ENCODE measurements at places on chromosomes 1 and 21.

GRCh38 chr1:109252893-109253802 lies 3.8 kb downstream of the CELSR2 start:
- no peak for DNase-seq

GRCh38 chr1:11502516-11502915 lies 23.6 kb downstream of the DISP3 start:
- DNase-seq, result no peak

DNA sequence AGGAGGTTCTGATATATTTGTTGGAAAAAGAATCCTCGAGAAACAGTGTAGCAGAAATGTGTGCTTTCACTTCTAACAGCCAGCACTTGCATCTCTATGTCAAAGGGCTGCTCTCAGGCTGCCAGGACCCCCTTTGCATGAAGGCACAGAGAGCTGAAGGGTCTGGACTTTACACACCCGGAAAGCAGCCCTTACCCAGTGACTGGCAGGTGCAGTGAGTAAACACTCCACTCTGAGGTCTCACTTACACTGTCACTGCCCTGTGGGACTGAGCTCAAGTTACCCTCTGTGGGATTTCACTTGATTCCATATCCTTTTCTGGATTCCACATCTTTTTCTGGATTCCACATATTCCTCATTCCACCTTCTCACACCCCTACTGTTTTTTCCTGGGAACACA lies 40.8 kb upstream of the PPP2R5A start:
- no peak for DNase-seq

GRCh38 chr1:202959276-202959620 lies 1.1 kb upstream of the ADIPOR1 start:
- no peak for DNase-seq

GRCh38 chr1:155044812-155045657 lies 6.1 kb upstream of the ADAM15 start:
- DNase-seq, result peak; percentile 48

DNA sequence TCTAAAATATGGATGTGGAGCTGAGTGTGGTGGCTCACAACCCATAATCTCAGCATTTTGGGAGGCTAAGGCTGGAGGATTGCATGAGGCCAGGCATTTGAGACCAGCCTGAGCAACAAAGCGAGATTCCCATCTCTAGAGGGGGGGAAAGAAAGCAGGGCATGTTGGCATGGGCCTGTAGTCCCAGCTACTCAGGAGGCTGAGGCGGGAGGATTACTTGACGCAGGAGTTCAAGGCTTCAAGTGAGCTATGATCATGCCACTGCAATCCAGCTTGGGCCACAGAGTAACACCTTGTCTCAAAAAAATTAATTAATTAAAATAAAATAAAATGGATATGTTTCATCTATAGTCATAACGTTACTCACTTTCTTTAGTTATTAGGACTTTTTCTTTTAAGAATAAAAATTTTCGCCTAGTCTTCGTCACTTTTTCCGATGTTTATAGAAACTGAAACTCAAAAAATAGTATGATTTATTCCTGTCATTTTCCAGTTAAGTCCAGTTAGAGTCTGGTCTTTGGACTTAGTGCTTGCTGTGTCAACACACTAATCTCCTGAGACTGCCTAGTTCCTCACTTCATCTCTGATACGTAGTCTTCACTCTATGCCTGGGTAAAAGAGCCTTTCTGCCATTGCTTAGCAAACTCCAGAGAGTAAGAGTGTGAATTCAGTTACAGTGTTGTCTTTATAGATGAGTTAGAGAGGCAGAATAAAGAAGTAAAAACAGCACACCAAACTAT lies 28.0 kb downstream of the IARS2 start:
- DNase-seq, result no peak

GRCh38 chr1:147924813-147925212 lies 3.4 kb upstream of the GPR89B start:
- no peak for DNase-seq

- no peak for DNase-seq
Measured at GRCh38 chr1:203756036-203756435, 8.9 kb upstream of the LAX1 start.

- DNase-seq, result no peak
Measured at GRCh38 chr21:26138615-26139257, 31.8 kb downstream of the APP start.

- DNase-seq, result no peak
Measured at GRCh38 chr1:114669562-114670082, at the start of gene DENND2C. TSS of gene DENND2C (minus strand) at chr1:114670049. CDS start at chr1:114625984, 44,065 bp downstream.

DNA sequence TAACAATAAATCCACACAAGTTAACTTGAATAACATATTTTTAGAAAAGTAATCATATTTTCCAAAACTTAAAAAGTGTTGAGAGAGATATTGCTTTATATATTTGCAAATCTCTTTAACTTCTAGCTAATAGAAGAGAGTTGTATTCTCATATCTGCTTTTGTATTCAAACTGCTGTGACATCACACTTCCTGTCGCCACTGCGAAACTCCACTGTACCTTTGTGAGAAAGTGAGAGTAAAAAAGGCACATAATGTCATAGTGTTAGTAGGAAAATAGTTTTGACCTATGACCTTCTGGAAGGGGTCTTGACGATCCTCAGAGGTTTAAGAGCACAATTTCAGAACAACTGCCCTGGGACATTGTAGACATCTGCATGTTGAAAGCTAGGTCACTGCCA lies 21.6 kb downstream of the AK5 start:
- no peak for DNase-seq

DNA sequence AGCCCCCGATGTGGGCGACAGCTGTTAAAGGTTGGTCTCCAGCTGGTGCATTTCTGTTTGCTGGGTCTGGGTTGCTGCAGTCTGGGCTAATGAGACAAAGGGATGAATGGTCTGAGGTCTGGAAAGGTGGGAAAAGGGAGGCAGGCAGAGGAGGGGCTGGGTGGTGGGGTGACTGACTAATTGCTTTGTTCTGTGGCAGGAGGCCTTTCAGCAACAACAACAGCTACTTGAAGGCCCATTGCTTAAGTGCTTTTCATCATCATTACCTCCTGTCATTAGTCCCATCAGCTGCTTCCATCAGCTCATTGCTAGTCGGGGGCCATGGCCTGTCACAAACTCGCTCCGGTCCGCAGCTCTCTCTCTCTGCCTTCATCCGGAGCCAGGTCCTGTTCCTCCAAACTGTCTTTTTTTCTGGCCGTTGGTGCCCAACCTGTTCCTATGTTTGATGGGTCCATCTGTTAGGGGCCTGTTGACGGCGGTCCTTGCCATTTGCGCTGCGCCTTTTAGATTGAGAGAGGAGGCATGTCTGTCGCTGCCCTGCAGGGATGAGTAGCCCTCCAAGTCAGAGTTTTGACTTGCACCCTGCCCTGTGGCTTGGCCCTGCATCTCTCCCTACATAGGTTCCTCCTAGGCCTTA lies 105.6 kb upstream of the PLXNA2 start:
- no peak for DNase-seq

GRCh38 chr1:33727310-33727709 lies 136.6 kb upstream of the HMGB4 start:
- no peak for DNase-seq

GRCh38 chr1:56200442-56200841 lies 378.9 kb downstream of the PLPP3 start:
- no peak for DNase-seq

GRCh38 chr1:93969371-93969770 lies 60.1 kb upstream of the GCLM start:
- no peak for DNase-seq

DNA sequence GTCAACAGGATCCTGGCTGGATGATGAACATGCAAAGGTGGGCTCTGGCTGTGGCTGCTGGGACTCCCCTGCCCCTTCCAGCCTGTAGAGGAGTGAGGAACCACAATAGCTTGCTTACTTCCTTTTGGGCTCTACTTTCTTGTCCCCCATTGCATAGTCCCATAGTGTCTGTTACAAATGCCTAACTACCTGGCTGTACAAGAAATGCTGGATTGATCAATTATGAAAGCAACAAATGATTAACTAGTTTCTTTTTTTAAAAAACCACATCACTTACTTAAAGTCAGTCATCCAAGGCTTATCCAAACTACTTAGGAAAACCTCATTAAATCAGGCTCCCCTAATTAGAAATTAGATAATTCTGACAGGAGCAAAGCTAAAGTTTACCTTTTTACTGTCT lies 514.1 kb upstream of the PKN2 start:
- DNase-seq, result no peak

- DNase-seq, result peak; percentile 43
Measured at GRCh38 chr1:16727190-16728111, 12.9 kb upstream of the RNU1-4 start.

DNA sequence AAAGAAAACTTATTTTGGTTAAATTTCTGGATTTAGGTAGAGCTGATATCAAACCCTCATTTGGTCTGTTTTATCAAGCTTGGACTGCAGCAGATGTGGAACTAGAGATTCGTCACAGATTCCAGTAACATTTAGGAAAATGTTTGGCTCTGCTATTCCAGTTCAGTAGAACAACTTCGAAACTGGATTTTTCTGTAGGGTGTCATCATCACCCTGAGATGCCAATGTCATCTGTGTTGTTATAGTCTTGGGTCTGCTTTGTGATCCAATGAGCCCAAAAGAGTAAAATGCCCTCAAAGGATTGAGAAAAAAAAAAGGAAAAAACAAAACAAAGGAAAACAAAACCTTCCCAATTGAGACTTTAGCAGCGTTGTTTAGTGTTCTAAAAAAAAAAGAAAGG lies 55.4 kb downstream of the LAMC2 start:
- no peak for DNase-seq

GRCh38 chr1:150609732-150610131 lies 19.7 kb downstream of the ENSA start:
- no peak for DNase-seq

DNA sequence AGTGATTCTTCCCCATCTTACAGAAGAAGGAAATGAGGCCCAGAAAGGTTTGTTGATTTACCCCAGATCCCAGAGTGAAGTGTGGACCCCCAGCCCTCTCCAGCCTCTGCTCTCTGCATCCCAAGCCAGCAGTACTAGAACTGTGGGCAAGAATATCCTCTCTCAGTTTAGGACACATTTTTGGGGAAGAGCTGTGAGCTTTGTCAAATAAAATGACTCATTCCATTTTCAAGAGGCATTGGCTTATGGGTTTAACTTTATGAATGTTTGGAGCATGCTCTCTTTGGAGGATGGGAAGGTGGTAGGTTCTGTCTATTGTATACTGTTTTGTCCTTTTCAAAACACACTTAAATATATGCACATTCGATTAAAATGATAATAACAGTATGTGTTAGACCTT lies 70.6 kb upstream of the CNTN2 start:
- DNase-seq, result no peak

DNA sequence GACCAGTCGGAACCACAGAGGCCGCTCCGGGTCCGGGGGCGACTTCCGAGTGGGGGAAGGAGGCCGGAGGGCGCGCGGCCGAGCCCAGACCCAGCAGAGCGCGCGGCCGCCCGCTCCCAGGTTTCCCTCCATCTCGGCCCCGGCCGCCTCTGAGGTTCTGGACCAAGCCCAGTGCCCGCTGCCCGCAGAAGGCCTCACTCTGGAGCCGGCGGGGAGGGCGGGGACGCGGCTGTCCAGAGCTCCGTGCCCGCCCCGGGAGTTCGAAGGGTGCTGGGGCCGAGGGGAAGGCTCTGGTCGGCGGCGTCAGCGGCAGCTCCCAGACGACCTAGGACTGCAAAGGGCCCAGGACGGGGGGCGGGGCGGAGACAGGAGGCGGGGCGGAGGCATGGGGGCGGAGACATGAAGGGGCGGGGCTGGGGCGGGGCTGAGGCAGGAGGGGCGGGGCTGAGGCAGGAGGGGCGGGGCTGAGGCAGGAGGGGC lies 48.0 kb upstream of the SLC19A1 start:
- DNase-seq, result peak; percentile 69

DNA sequence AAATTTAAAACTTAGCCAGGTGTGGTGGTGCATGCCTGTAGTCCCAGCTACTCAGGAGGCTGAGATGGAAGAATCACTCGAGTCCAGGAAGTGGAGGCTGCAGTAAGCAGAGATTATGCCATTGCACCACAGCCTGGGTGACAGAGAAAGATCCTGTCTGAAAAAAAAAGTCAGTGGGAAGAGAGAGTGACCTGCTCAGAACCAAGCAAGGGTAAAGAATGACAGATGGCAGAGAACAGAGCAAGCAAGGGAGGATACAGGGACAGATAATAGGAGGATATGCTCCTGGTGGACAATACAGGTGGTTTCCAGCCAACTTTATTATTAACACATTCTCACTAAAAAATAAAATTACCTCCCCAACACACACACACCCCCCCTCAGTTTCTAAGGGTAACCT lies 4.6 kb upstream of the TMEM51 start:
- no peak for DNase-seq

- no peak for DNase-seq
Measured at GRCh38 chr1:207067665-207068064, 14.6 kb downstream of the PFKFB2 start.

- no peak for DNase-seq
Measured at GRCh38 chr1:201399352-201400126, 415 bp upstream of the LAD1 start.

GRCh38 chr1:17335821-17336710 lies 28.1 kb downstream of the PADI4 start:
- DNase-seq, result peak; percentile 52

GRCh38 chr1:76012341-76013205 lies 62.0 kb upstream of the ST6GALNAC3 start:
- no peak for DNase-seq

GRCh38 chr1:176691251-176692228 lies 228.6 kb downstream of the PAPPA2 start:
- DNase-seq, result no peak

DNA sequence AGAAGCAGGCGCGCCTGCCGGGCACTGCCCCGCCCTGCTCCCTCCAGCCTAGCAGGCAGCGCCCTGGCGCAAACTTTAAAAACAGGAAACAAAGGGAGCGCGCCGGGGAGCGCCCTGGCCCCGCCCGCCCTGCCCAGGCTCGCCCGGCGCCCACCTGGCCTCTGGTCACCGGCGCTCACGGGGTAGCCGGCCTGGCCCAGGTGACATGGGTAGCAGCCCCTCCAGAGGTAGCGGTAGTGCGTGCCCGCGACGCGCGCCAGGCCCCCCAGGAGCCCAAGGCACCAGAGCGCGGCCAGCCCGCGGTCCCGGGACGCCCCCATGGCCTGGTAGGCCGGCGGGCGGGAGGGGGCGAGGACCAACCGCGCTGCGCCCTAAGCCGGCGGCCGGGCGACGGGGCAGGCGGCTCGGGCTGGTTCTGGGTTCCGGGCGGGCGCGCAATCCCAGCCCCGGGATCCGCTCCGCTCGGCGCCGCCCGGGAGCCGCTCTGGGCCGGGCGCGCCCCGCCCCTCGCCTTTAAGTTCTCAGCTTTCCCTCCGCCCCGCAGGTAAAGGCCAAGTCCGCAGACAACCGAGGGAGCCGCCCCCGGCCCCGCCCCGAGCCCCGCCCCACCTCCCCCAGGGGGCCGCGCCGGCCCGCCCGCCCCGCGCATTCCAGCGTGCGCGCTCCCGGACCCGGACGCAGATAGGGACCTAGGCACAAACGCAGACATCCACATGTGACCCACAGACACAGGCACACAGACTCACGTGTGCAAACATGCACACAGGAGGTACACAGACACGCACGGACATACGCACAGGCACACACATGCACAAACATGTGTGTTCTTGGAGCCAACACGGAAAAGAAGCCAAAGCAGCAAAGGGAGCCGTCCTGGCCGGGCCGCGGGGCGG lies 76.7 kb downstream of the ARHGEF16 start:
- peak; percentile 69 for DNase-seq

DNA sequence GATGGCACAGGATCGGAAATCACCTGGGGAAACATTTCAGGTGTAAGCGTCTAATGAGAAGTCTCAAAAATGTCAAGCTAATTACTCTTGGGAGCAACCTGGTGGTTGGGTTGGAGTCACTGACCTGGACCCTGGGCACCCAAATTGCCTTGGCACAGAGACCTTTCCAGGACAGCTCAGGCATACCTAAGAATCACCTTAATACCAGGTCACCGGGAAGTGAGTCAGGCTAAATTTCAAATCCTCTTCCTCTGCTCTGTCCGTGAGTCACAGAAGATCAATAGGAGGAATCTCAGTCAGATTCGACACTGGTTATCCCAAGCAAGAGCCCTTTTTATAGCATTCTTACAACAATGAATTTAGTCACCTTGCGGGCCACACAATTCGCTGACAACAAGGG lies 179.6 kb upstream of the CAMK1G start:
- DNase-seq, result no peak

Data from activated CD4-positive, alpha-beta T cell treated with anti-CD3 and anti-CD28 coated beads, Interleukin-2, amount 50 U/mL, for 4 hours (primary cell).